Stimulated activated CD4-positive, alpha-beta T cell treated with anti-CD3 and anti-CD28 coated beads, Interleukin-1b, Interleukin-23, amount 100 ng/mL, for 1 hour (primary cell): ENCODE measurements at places on chromosomes 1 and 21.

GRCh38 chr1:106072909-106073600, 983.4 kb upstream of the PRMT6 start:
- DNase-seq, result no peak

- no peak for DNase-seq
Measured at GRCh38 chr1:51415963-51416362, 85.6 kb upstream of the TTC39A start.

GRCh38 chr1:152879559-152880198, 1.6 kb downstream of the SMCP start:
- no peak for DNase-seq

- DNase-seq, result no peak
Measured at GRCh38 chr1:20361805-20362381, 71.2 kb downstream of the VWA5B1 start.

- no peak for DNase-seq
Measured at GRCh38 chr1:227887697-227888403, 59.9 kb downstream of the WNT9A start.
